Uterus (tissue), 4 donors: ENCODE measurements at places on chromosomes 12 and 14. TPM values are rescaled to one million over a fixed set of nuclear protein-coding genes. Genes with fewer than 3 reads are reported as not detected.

DNA sequence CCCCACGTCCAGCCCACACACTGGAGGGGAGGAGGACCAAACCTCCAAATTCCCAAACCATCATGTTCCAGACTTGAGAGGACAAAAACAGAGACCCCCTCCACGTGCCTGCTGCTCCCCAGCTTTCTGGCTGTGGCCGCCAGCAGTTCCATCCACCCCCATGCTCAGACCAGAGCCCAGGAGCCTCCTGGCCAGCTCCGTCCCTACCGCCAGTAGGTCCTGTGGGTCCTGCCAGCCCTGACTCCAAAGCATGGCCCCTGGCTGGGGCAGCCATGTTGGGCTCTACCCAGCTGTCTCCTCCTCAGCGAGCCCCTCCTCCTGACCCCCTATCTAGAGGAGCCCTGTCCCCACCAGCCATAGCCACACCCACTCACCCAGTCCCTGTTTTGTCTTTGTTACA lies 227.3 kb upstream of the RTL1 start:
- no peak for DNase-seq

DNA sequence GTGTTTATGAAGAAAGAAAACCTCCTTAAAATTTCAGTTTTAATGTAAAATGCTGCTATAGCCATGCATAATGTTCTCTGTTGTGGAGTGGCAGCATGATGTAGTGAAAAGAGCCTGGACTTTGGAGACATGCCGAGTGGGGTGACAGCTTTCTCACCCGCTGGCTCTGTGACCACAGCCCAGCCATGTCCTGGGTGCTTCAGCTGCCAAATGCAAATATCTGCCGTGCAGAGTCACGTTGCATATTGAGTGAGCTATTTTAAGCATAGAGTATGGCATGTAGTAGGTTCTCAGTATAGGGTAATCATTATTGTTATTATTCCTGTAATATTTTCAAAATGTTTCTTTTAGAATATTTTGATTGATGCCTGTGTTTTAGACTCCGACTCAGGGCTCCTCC lies 15.5 kb upstream of the TCTN2 start:
- no peak for DNase-seq

- no peak for DNase-seq
Measured at GRCh38 chr12:108969622-108970021, 51.2 kb downstream of the SVOP start.

DNA sequence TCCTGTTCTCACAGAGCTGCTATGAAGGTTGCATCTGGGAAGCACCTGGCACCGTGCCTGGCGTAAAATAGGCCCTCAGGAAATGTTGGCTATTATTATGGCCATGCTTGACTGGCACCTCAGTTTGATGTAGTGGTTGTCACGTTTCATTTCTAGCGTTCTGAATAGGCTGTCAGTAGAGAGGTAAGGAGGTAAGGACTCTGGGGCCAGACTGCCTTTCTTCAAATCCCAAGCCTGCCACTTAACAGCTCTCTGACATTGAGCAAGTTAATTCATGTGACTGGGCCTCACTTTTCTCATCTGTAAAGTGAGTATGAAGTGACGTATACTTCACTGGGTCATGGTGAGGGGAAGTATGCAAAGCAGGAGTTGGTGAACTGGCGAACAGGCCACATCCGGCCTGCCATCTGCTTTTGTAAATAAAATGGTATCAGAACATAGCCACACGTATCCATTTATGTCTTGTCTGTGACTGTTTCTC lies 196.2 kb downstream of the CACNA1C start:
- no peak for DNase-seq

DNA sequence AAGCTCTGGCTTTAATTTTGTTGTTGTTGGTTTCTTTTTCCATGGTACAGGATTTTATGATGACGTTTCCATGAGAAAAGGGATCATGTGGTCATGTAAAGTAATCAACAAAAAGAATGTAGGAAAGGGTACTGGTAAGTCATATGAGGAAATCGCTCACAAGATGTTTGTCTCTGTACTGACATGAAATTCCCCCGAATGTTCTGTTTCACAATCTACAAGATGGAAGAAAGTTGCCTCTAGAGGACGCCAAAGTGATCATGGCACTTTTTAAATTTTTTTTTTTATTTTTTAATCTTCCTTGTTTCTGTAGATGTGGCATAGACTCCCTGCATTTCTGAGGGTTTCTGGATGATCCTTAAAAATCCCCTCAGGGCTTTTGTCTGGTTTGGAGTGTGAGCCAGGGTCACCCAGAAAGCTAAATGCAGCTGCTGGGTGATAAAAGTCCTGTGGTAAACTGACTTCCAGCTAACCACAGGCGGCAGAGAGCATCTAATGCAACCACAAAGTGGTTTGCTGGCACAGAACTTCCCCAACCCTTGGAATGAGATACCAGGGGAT lies 393.5 kb downstream of the CCDC91 start:
- DNase-seq, result no peak

DNA sequence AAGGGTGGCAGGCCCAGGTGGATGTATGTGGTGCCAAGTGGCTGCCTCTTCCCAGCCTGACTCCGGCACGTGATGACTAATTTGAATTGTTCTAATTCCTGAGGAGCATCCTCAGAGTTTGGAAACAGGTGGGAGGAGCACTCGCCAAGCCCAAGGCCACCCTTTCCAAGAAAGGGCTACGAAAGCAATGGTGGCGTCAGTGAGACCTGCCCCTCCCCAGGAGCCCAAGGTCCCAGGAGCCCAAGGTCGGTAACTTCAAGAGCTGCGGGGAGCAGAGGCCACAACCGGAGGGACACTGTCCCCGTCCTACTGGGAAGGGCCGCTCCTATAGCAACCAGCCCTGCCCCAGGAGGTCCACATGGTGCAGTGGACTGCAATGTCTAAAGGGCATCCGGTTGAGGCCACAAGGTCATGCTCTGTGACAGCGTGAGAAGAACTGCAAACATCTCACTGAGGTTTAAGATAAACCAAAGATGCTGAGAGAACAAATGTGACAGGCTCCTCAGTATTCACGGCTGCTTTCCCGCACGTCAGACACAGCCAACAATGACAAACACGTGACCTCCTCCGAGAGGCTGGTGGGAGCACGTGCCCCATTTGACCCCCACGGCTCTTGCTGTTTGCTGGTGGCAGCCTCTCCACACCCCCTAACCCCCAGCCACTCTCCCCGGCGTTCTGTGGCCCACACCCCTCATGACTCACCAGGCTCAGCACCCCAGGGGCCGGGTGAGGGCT lies 79.6 kb downstream of the ITPK1 start:
- peak; percentile 57 for DNase-seq

- no peak for DNase-seq
Measured at GRCh38 chr12:6919588-6919987, 5.2 kb downstream of the ENO2 start.

DNA sequence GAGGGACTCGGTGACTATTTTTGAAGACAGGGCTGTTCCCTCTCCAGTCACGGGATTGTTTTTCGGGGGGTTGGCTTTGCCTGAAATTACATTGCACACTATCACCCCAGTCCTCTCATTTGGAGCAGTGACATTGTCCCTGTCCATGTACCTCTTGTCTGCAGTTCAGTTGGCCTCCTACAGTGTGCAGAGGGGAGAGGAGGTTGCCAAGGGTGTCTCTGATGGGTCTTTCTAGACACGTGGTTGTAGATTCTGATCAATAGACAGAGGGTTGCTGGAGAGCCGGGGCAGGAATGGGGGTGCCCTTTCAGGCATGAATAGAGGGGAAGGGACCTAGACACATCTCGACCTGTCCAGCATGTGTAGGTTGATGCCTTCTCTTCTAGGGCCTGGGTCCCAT lies 1.2 kb downstream of the TMEM120B start:
- no peak for DNase-seq

The EML5 gene
- 0.26 TPM for total RNA-seq

The HIF1A gene
- 64.9 TPM for total RNA-seq

The PMEL gene
- 3.6 TPM for total RNA-seq

The METTL3 gene
- 101 TPM for total RNA-seq
